ENCODE measurements at places on chromosomes 7 and 10. TPM values are rescaled to one million over a fixed set of nuclear protein-coding genes. Genes with fewer than 3 reads are reported as not detected.

GRCh38 chr10:69934768-69935167 is 117.9 kb upstream of the MACROH2A2 start:
- H3K4me1 ChIP-seq = no peaks in the 10 kb centered on the region
- H3K27me3 ChIP-seq = peaks cover 2% of the 10 kb centered on the region
- H3K27ac ChIP-seq = no peak overlapping the region
- DNase-seq = no peak
- H3K4me3 ChIP-seq = no peak overlapping the region

DNA sequence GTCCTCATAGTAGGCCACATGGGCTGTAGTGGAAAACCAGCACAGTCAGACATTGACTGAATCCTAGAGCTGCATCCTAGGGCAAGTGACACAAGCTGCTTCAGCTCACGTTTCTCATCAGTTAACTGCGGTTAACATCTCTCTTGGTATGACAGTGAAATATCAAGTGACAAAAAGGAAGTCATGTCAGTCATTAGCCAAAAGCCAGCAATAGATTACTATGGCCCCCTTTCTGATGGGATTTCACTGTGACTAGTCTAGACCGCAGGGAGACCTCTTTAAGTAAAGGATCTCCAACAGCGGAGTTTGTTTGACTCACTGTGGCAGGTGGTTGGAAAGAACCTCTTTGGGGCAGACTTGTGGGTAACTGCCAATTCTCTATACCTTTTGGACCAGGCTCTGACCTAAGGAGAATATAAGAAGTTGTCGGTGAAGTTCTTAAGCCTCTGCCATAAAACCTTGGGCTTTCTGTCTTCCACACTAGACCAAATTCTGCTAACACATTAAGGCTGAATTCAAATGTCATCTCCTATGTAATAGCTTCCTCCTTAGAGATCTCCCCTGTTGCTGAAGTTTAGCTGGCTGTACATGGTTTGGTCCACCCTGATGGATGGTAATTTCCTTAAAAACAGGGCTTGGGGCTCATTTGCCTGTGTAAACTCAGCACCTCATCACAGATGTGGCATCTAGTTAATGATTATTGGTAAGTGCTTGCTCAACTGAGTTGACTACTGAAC is 115.3 kb downstream of the SGMS1 start:
- H3K36me3 ChIP-seq = no peaks in the 10 kb centered on the region
- H3K4me1 ChIP-seq = peaks cover 3% of the 10 kb centered on the region
- no peak overlapping the region for H3K4me3 ChIP-seq
- DNase-seq = no peak
- peaks cover 1% of the 10 kb centered on the region for H3K27me3 ChIP-seq
- no peak overlapping the region for H3K27ac ChIP-seq

DNA sequence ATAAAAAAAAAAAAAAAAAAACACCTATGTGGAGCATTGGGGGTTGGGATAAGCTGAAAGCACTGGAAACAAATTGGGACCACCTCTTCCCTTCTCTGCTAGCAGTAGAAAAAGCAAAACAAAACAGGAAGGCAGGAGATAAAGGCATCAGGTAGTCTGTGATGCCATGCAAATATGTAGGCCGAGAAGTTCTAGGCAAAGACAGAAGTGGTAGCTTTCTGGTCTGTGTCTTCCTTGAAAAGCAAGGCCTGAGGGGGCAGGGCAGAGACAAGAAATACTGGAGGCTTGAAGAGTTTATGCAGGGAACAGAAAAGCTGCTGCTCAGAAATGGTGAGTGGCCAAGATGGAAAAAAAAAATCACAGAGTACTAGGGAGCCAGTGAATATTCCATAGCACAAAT is 111.1 kb downstream of the ELMO1 start:
- no peak overlapping the region for H3K27ac ChIP-seq
- DNase-seq = no peak
- peaks cover 65% of the 10 kb centered on the region for H3K36me3 ChIP-seq

- no peak overlapping the region for H3K4me3 ChIP-seq
- no peak for DNase-seq
- H3K27ac ChIP-seq = no peak overlapping the region
- peaks cover 4% of the 10 kb centered on the region for H3K36me3 ChIP-seq
- no peaks in the 10 kb centered on the region for H3K4me1 ChIP-seq
Observed at GRCh38 chr10:131553121-131553520, 241.6 kb upstream of the TCERG1L start.

Gene NCAPG2
- 25.6 TPM for total RNA-seq

Gene TMEM196
- total RNA-seq = not detected

DNA sequence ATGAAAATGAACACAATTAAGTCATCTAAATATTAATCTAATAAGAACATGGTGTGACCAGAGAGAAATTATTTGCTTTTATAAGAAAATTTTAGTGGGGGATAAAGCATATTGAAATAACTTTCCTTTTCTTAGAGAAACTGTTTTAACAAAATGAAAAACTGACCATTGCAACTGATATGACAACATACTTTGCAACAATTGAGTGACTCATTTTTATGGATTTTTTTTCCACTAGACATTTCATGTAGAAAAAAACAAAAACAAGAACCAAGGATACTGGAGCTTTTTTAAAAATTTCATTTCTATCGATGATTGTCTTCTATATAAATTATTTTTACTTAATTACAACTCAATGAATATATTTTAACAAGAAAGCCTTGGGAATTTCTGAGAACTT is 90.0 kb downstream of the C1GALT1 start:
- no peak overlapping the region for H3K27ac ChIP-seq
- no peak for DNase-seq
- no peak overlapping the region for H3K4me3 ChIP-seq
- H3K4me1 ChIP-seq = peaks cover 5% of the 10 kb centered on the region

GRCh38 chr10:125043841-125044658 is 102.1 kb downstream of the ZRANB1 start:
- peaks cover 34% of the 10 kb centered on the region for H3K4me1 ChIP-seq
- peaks cover 4% of the 10 kb centered on the region for H3K36me3 ChIP-seq
- H3K27me3 ChIP-seq = no peaks in the 10 kb centered on the region
- H3K4me3 ChIP-seq = no peak overlapping the region

Gene MYL10
- not detected for total RNA-seq

Gene TFR2
- total RNA-seq = 1.0 TPM

- no peaks in the 10 kb centered on the region for H3K36me3 ChIP-seq
- H3K27ac ChIP-seq = no peak overlapping the region
- H3K27me3 ChIP-seq = peaks cover 2% of the 10 kb centered on the region
- H3K4me1 ChIP-seq = peaks cover 3% of the 10 kb centered on the region
- DNase-seq = no peak
Observed at GRCh38 chr10:44376472-44377099, 8.3 kb downstream of the CXCL12 start.

Gene TSPAN33
- 1.8 TPM for total RNA-seq
